ENCODE measurements at places on chromosomes 1 and 21. TPM values are rescaled to one million over a fixed set of nuclear protein-coding genes. Genes with fewer than 3 reads are reported as not detected.

PYHIN1 gene
- not detected for polyA plus RNA-seq

C1orf21 gene
- polyA plus RNA-seq: 6.6 TPM

UTS2 gene
- polyA plus RNA-seq: 0.13 TPM

SELE gene
- polyA plus RNA-seq: 0.10 TPM

ADPRS gene
- polyA plus RNA-seq: 54.2 TPM

NHLH1 gene
- 0.16 TPM for polyA plus RNA-seq

AVPR1B gene
- polyA plus RNA-seq: not detected

POU2F1 gene
- 1.5 TPM for polyA plus RNA-seq

OSCP1 gene
- polyA plus RNA-seq: 15.2 TPM

EPHA10 gene
- 0.06 TPM for polyA plus RNA-seq

PLA2G2A gene
- not detected for polyA plus RNA-seq

CFAP141 gene
- not detected for polyA plus RNA-seq

C21orf58 gene
- 9.7 TPM for polyA plus RNA-seq

TMEM81 gene
- 1.8 TPM for polyA plus RNA-seq

AZIN2 gene
- polyA plus RNA-seq: 17.8 TPM

RGS4 gene
- polyA plus RNA-seq: 124 TPM

All from SK-N-SH (cell line).